ENCODE measurements at places on chromosomes 2 and 18.

DNA sequence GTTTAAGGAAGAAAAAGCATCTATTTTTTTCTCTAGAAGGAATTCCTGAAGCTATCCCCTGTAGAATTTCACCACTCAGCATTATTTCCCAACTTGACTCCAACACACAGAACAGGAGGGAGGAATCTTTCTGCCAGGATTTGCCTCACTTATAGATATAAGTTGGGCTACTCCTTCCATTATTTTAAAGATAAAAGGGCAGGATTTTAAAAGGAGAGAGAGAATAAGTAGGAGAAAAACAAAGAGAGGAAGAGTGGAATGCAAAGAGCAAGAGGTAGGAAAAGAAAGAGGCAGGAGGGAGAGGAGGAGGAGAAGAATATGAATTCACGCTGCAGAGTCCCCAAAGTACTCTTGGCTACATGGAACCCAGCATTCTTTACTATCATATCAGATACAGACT is 182.5 kb downstream of the TCF4 start:
- no peak for DNase-seq

- no peak for DNase-seq
Measured at GRCh38 chr2:24435391-24436316, 55.4 kb upstream of the NCOA1 start.

DNA sequence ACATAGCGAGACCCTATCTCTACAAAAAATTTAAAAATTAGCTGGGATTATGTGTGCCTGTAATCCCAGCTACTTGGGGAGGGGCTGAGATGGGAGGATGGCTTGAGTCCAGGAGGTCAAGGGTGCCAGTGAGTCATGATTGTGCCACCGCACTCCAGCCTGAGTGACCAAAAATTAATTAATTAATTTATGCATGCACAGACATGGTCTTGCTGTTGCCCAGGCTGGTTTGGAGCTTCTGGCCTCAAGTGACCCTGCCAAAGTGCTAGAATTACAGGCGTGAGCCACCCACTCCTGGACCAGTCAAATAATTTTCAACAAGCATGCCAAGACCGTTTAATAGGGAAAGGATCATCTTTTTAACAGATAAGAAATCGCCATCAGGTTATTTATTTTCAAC is 57.7 kb upstream of the TFCP2L1 start:
- no peak for DNase-seq

GRCh38 chr2:184681642-184682321 is 83.5 kb downstream of the ZNF804A start:
- DNase-seq = no peak

DNA sequence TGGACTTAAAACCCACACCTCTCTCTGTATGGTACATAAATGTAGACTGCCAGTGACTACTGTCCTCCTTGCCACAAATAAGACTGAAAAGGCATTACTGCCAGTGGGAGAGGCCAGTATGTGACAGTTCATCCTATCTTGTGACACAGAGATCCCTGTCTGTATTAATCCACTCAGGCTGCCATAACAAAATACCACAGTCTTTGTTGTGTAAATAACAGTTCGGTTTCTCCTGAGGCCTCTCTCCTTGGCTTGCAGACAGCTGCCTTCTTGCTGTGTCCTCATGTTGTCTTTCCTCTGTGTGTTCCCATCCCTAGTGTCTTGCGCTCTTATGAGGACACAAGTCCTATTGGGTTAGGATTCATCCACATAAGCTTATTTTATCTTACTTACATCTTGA is 46.4 kb upstream of the IL1RL1 start:
- DNase-seq = no peak

DNA sequence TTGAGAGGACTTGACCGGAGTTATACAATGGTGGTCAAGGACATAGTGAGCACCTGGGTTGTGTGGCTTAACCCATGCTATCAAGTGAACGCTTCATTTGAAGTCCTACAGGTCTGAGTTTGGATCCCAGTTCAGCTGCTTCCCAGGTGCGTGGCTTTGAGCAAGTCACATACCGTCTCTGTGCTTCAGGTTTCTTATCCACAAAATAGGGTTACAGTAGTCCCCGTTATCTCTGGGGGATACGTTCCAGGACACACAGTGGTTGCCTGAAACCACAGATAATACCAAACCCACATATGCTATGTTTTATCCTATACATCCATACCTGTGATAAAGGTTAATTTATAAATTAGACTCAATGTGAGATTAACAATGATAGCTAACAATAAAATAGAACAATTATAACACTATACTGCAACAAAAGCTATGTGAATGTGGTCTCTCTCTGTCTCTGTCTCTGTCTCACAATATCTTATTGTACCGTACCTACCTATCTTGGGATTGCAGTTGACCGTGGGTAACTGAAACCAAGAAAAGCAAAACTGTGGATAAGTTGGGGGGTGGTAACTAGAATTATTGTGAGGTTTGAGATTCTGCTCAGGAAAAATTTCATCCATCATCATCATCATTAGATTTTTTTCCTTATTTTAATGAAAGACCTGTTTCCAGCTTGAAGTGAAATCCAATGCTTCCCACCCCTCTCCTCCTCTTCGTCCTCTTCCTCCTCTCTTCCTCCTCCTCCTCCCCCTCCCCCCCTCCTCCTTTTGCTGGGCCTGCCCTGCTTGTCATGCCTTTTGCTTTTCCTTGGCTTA is 22.7 kb downstream of the LBH start:
- DNase-seq = no peak

- DNase-seq = no peak
Measured at GRCh38 chr2:129439406-129440302, 539.8 kb upstream of the RAB6C start.

- DNase-seq = no peak
Measured at GRCh38 chr2:49288113-49288705, 133.9 kb upstream of the FSHR start.

- no peak for DNase-seq
Measured at GRCh38 chr2:160063271-160063670, 856 bp upstream of the PLA2R1 start.

- DNase-seq = no peak
Measured at GRCh38 chr2:31382452-31383120, 32.0 kb downstream of the XDH start.

Measured in activated T-cell treated with anti-CD3 and anti-CD28 coated beads for 24 hours (primary cell).